ENCODE measurements at places on chromosomes 11 and 22.

DNA sequence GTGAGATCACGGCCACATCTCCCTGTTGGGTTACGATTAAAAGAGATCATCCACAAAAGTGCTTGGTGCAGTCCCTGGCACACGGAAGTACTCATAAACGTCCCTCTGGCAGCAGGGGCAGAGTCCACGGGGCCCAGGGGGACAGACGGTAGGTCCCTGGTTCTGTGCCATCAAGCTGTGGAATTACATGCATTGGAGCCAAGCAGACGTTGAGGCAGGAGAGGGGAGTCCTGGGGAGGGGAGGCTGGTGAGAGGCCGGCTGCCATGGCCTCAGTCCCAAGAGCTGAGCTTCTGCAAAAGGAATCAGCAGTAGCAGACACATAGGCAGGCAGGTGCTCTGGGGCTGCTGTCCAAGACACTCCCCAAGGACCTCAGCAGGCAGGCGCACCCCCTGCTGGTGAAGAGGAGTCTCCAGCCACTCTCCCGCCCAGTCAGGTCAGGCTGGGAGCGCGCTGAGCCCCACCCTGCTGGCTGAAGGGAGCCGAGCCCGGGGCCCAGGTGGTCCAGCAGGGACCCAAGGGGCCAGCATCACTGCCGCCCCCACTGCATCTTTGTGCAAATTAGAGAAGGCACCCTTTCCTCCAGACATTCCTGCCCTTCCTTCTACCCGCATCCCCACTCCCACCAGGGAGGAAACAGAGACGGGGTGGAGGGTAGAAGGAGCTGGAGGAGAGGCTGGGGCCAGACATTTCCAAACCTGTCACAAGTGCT is 7.6 kb upstream of the KCTD17 start:
- DNase-seq: peak; percentile 76

DNA sequence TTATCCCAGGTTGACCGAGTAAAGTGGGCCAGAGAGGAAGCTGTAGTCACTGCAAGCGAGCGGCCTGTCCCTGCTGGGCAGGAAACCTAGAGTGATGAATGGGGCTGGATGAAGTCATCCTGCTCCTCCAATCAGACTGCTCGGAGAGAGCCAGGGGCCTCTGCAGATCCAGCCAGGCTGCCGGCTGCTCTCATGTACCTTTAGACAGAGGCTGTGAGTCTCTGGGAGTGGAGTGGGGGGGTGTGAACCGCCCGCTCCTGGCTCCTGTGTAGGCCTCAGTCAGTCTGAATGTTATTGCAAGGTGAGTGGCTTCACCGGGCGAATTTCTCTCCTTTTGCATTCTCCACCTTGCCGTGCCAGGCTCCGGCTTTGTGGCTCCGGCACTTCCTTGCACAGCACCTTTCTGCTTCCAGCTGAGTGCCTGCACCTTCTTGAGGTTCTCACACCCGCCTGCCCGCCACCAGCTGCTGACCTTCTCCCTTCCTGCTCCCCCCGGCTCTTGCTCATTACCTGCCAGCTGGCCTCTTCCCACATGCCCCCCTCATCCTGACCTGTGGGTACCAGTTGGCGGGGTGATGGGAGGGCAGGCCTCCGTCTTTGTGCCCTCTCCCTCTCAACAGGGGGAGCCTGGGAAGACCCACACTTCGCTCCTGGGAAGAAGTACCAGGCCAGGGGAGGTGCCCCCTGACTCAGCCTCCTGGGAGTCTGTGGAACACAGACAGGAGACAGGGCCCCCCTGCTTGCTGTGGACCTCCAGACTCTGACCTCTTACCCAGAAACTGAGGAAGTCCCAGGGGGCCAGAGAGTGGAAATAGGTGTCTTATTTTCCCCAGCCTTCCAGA is 79.9 kb downstream of the GRAMD1B start:
- no peak for DNase-seq

- no peak for DNase-seq
These were observed 63.4 kb upstream of the UCP3 start for GRCh38 chr11:74072286-74072685.

DNA sequence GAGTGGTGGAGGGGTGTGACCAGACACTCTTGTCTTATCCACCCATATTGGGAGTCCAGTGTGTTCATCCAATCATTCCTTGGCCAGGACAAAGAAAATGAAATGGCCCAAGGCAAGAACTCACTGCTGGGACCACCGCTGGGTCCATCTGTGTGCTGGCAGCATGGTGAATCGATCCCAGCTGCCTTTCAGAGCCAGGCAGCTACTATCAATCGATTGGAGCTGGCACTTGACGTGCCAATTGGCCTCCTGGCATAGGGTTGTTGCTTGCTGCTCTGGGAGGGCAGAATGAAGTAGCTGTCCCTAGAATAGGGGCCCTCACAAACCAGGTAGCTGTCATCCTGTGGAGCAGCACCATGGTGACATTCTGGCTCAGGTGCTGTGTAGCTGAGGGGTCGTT is 1.4 kb upstream of the ARVCF start:
- no peak for DNase-seq

DNA sequence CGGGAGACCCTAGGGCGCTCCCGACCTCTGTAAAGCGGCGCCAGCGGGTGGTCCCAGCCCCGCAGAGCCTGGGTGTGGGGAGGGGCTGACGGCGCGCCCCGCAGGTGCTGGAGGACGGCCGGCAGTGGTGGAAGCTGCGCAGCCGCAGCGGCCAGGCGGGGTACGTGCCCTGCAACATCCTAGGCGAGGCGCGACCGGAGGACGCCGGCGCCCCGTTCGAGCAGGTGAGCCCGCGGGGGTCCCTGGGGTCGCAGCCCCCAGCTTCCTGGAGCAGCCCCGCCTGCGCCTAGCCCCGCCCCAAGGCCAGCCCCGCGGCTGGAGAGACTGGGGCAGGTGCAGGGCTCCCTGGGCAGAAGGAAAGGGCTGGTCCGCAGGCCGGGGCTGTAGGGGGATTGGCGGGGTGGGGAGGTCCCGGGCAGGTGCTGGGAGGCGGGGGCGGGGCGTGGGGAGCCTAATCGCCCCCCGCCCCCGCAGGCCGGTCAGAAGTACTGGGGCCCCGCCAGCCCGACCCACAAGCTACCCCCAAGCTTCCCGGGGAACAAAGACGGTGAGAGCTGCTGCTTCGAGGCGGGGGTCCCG is 19.7 kb downstream of the EPS8L2 start:
- no peak for DNase-seq

DNA sequence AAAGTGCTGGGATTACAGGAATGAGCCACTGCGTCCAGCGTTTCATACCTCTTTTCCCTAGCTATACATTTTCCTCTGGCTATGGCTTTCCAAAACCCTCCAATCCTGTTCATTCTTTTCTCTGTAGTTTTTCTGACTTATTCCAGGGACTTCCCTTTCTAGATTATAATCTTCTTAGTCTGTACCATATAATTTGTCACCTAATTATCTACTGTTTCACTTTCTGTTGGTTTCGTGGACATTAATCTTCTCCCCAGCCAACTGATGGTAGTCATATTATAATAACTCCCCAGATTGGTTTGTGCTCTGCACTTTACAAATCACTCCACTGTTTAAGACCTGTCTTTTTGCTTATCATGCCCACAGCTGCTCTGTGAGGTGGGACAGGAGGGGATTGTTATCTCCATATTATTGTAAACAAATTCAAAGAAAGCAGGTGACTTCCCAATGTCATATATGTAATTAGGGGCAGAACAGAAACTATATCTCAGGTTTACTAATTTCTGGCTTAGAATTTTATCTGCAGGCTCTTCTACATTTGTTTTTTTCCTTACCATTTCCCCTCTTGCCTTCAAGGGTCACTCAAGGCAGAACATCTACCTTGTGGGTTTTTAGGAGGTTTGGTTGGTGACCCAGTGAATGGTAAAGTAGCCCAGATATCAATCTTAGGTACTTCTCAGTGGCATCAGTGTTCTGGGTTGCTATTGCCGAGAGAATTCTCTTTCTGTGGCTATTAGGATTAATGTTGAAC is 23.9 kb downstream of the STIM1 start:
- DNase-seq: no peak

GRCh38 chr11:15616130-15617105 is 501.7 kb downstream of the INSC start:
- DNase-seq: no peak

DNA sequence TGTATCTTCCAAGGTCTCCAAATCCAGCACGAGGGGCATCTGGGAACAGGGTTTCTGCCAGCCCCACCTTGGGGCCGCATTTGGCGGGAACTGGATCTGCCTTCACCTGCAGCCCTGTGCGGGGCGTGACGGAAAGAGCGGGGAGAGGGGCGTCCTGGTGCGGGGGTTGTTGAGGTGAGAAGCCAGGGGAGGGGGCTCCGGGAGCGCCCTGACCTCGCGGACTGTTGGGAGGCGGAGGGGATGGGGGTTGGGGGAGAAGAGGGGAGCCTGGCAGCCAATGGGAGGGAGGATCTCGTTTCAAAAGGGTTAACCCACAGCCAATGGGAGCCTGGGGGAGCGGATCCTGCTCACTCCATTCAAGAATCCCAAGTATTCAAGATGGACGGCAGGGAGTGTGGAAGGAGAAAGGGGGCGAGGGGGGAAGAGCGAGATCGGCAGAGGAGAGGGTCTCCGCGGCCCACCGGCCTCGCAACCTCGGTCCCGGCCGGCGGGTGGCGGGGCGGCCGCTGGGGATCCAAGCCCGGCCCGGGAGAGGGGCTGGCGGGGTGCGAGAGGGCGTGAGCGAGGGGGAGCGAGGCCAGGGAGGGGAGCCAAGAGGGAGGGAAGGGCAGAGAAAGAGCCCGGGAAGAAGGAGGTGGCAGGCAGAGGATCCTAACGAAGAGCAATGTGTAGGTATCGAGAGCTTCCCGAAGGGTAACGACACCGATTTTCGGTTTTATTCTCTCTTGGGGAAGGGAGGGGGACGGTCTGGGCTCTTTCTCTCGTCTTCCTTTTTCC is 11.5 kb downstream of the YPEL4 start:
- DNase-seq: no peak

DNA sequence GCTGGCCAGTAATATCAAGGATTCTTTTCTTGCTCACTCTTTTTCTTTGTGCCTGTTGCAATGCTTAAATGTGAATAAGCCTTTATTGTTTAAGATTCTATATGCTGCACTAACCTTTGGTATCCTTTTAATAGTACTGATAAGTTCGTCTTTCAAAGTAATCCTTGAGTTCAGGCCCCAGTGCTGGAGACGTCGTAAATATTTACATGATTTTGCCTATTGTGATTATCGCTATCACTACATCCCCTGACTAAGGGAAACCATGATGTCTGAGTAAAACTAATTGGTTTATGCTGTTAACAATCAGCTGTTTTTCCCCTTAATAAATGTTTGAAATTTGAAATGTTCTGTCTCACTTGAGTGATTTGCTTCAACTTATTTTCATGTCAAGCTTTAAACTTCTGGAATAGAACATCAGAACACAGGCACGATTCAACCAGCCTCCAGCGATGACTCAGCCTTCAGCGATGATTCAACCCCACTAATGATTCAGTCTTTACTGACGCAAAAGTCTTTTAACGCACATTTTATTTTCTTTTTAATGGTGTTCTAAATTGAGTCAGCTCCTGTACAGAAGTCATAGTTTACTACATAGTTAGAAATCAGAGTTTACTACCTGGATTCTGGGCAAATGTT is 3.9 kb downstream of the HTATIP2 start:
- peak; percentile 76 for DNase-seq

DNA sequence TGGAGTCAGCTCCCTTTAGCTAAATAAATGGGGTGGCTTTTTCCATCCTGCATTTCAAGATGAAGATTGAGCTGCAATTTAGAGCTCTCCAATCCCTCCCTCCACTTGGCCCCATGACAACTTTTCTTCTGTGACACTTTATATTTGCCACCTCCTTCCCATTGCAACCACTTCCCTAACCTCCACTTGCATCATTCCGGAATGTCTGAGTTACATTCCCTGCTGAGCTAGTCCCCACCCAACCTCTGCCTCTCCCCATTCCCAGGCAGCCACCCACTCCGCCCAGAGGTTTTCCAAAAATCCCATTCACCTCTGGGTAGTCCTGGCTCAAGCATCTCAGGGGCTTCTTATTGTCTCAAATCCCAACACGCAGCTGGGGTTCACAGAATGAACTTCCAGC is 24.7 kb downstream of the PC start:
- DNase-seq: no peak

GRCh38 chr11:94780432-94780831 is 12.3 kb downstream of the AMOTL1 start:
- DNase-seq: no peak

DNA sequence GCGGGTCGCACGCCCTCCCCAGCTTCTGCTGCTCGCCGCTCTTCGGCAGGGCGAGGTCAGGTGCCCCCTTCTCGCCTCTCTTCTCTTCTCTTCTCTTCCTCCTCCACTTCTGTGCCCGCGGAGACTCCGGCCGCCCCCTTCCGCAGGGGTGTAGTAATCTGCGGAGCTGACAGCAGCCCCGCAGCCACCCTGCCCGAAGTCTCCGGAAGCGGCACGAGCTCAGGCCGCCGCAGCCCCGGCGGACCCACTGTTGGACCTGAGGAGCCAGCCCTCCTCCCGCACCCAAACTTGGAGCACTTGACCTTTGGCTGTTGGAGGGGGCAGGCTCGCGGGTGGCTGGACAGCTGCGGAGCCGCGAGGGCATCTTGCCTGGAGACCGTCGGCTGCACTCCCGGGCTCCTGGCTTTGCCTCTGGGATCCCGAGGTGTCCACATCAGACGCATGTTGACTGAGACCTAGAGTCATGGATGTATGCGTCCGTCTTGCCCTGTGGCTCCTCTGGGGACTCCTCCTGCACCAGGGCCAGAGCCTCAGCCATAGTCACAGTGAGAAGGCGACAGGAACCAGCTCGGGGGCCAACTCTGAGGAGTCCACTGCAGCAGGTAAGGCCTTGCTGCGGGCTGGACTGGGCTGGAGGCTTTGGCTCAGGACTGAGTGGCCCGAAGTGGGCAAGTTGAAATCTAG is 486 bp downstream of the STIM1 start:
- peak; percentile 71 for DNase-seq

GRCh38 chr11:128735935-128736605 is 42.2 kb downstream of the FLI1 start:
- no peak for DNase-seq

GRCh38 chr22:33894515-33894914 is 25.8 kb downstream of the LARGE1 start:
- no peak for DNase-seq

- peak; percentile 48 for DNase-seq
These were observed 15.9 kb downstream of the MED15 start for GRCh38 chr22:20523086-20523983.

DNA sequence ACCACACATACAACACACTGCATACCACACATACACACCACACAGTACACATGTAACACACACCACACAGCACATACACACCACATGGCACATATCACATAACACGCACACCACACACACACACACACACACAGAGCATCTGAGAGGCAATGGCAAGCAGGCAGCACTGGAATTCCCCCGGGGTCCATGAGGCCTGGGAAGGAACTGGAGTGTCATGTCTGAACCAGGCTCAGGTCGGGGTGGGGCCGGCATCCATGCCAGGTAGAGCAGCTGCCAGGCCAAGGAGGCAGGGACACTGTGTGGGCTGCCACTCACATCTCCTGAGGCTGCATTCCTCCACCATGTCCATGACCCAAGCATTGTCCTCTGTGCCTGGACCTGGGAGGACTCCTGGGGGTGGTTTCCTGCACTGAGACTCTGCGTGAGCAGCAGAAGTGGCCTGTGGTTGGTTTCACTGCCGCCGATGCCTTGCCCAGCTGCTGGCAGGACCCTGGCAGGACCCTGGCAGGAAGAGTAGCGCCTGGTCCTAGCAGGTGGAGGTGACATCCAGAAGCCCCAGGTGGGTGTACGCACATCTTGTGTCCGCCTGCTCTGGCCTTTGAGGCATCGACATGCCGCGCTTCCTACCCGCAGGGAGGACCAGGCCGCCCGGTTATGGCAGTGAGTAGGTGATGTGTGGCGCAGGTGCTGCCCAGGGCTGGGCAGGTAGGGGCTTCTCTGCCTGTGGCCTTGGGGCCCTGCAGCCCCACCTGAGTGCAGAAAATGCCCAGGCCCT is 1280.4 kb downstream of the TBC1D22A start:
- DNase-seq: no peak
